ENCODE measurements at places on chromosomes 1 and 21. TPM values are rescaled to one million over a fixed set of nuclear protein-coding genes. Genes with fewer than 3 reads are reported as not detected.

Gene CEP350
- 18.0 TPM for total RNA-seq

Gene LRRC8C
- total RNA-seq, result 4.8 TPM

Gene JAM2
- total RNA-seq, result 1.7 TPM

Gene COL8A2
- total RNA-seq, result 1.7 TPM

Gene FYB2
- total RNA-seq, result not detected

Gene AKT3
- 17.0 TPM for total RNA-seq

Gene S100A12
- total RNA-seq, result not detected

Gene CCDC24
- total RNA-seq, result 10.6 TPM

Gene HSPA6
- total RNA-seq, result 0.44 TPM

Gene CRNN
- not detected for total RNA-seq

Gene ERG
- not detected for total RNA-seq

Gene DHDDS
- total RNA-seq, result 62.5 TPM

Gene ZNF593OS
- total RNA-seq, result not detected

Gene SFN
- total RNA-seq, result not detected

Gene ZMYND12
- not detected for total RNA-seq

Gene TNFRSF14
- 13.9 TPM for total RNA-seq

Gene AGBL4
- not detected for total RNA-seq

Gene RBP7
- not detected for total RNA-seq

Gene TP73
- 0.91 TPM for total RNA-seq
